ENCODE measurements at places on chromosomes 12 and 14.
A peak's percentile ranks its signal among the peaks of the same experiment; 100 is the strongest.

DNA sequence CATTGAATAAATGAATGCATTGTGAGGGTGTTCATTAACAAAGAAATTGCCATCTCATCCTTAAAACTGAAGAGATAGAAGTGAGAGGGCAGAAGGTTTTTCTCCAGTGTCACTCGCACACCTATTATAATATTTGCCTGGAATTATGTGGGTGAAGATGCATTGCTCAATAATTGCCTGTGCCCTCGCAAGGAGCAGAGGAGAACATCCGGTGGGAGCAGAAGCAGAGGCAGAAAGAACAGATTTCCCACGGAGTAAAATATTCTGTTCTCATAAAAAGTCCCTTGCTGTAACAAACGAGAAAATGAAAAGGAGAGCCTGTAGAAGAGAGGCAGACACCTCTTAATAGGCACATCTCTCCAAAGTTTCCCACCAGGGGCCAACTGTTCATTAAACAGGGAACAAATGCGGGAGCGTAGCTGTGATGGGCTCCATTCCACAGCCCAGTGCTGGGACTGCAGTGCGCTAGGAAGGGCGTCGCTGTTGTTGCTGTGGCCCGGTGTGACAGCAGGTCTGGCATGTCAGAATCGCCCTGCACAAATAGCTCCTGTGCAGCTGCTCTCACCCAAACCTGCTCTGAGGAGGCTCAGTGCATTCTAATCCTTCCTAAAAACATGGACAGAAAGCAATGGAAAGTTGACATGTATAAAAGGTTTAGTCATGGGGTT is 359.8 kb downstream of the APAF1 start:
- DNase-seq = no peak

GRCh38 chr14:100271247-100271939 is 32.4 kb downstream of the YY1 start:
- DNase-seq = no peak

- no peak for DNase-seq
Measured at GRCh38 chr12:28575593-28576205, 385.4 kb downstream of the CCDC91 start.

GRCh38 chr12:508795-509194 is 49.1 kb downstream of the B4GALNT3 start:
- DNase-seq = no peak

GRCh38 chr12:110102255-110102654 is 21.9 kb upstream of the IFT81 start:
- peak; percentile 11 for DNase-seq

GRCh38 chr14:72605921-72606220 is 288.0 kb downstream of the DPF3 start:
- DNase-seq = no peak

DNA sequence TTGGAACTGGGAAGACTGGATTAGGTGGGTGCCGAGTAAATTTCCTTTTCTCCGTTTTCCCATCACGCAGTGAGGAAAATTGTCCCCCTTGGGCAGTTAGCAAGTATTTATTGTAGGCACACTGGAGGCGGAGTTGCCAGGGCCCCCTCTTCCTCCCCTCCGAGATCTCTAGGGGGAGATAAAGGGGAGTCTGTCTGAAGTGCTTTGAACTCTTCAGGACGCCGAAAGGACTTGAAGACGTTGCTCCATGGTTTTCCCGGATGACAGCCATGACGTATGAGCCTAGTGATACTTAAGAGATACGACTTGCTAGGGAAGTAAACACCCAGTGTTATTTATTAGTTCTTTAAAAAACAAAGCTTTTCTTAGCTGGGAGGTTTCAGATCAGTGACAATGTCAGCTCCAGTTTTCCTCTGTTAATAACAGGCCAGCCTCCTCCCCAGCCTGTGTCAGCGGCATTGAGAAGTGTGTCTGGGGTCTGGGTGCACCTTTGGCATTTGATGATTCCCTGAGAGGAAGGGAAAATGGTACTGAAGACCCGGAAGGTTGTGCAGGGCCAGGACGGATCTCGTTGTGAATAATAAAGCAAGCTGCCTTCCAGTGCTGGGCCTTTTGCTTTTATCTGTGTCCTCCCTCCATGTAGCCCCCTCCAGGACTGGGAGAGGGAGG is 78.7 kb downstream of the TSPAN9 start:
- DNase-seq = no peak

DNA sequence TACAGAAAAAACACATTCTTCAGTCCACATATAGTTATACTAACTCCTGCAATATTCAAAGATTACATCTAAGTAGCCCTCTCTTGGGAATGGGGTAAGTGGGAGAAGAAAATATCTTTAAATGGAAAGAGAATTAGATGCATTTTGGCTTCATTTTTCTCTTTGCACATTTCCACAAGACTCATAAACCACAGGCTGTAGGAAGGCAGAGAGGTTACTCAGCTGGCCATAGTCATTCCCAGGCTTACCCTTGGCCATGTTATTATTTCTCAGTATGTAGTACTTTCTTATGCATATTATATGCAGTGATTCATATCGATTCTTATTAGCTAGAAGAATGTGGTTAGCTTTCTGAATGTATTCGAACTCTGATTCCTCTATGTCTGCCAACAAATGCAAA is 92.2 kb downstream of the PTPRR start:
- no peak for DNase-seq

- DNase-seq = no peak
Measured at GRCh38 chr14:54472315-54472714, 16.5 kb downstream of the GMFB start.

DNA sequence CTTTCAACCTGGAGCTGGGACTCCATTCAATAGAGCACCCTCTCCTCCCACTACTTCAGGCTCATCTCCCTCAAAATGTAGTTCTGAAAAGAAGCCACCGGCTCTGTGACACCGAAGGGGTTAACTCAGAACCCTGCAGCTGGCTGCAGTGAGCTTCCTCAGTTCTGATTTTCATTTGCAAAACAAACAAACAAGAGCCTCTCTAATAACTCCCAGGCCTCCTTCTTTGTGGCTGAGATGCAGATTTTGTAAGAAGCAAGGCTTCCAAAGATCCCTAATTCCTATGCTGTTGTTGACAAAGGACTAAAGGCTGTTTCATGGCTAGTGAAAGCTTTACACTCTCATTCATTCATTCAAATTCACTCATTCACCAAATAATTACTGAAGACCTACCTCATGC is 333.4 kb upstream of the TBX3 start:
- DNase-seq = no peak

DNA sequence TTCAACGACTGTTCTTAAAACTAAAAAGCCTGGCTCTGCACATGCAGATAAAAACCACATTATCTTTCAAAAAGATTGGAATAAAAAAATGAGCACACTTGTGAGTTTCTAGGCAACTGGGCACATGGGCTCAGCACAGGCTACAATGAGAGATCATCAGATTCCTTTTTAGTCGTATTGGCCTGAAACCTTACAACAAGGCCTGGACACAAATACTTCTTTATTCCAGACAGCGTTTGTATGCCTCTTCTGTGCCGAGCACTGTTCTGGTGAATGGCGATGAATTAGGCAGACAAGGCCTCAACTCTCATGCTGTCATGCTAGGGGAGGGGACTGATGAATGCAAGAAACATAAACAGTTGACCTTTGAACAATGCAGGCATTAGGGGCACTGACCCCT is 463.0 kb downstream of the AACS start:
- no peak for DNase-seq

- DNase-seq = no peak
Measured at GRCh38 chr12:92506891-92507290, 195.9 kb upstream of the PLEKHG7 start.

DNA sequence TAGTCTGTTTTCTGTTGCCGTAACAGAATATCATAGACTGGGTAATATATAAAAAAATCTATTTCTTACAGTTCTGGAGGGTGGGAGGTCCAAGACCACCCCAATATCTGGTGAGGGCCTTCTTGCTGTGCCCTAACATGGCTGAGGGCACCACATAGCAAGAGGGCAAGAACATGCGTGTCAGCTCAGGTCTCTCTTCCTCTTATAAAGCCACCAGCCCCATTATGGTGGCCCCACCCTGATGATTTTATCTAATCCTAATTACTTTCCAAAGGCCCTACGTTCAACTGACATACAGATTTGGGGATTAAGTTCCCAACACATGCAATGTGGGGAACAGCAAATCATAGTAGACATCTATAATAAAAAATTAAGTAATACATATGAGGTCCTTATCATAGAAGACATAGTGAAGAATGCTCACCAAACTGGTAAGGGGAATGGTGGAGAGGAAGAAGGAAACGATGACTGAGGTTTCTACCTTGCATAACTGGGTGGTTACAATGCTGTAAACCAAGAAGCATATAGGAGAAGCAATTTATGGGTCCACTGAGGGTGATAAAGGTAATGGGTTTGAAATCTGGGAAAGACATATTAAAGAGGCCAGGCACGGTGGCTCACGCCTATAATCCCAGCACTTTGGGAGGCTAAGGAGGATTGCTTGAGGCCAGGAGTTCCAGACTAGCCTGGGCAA is 27.0 kb downstream of the BTBD7 start:
- DNase-seq = no peak

DNA sequence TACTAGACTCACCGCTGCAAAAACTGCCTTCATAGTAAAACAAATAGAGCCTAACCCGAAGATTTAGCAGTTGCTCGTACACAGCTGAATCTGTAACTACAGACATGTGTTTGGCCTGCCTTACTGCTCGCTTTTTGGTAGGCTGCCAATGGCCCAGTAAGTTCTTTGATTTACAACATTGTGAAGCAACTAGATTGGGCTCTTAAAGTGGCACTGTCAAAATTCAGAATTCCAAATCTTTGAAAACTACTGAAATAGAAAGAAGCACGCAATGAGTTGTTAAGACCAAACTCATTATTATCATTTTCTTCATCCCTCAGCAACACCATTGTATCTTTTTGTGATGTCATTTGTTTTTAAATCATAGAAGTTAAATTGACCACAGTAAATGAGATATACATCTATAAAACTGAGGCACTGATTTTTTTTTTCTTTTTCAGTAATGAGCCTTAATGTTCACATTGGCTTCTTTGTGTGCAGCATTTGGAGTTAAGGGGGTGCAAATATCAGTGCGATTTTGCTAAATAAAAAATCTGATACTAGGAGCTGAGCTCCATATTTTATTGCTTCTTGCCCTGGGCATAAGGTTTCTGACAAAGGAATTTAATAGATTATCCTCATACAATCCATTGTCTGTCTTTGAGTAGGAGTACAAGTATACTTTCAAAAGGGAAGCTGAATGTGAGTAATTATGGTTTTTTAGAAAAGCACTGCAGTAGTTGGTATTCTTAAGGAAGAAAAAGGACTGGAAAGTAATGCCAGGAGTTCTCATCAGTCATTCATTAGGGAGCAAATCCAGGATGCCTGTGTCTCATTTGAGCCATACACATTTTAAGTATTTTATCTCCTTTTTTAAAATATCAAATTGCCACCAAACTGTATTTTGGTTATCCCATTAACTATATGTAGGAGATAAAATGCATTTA is 138.5 kb downstream of the KICS2 start:
- DNase-seq = no peak

- no peak for DNase-seq
Measured at GRCh38 chr12:82089369-82090121, 268.6 kb downstream of the CCDC59 start.

GRCh38 chr12:57235017-57235727 is 5.7 kb downstream of the SHMT2 start:
- DNase-seq = no peak

DNA sequence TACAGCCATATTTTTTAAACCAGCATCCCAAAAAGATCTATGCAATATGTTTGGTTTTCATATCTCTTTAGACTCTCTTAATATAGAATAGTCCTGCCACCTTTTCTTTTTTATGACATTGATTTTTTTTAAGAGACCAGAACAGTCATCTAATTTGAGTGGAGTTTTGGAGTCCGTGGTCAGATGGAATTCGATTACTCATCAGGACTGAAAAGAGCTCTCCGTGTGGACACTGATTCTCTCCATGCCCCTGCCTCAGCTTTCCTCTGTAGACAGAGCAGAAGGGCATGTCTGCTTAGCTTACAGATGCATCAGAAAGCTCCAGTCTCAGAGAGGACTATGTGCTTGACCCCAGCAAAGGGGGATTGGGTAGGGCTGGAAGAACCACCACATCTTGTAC is 27.8 kb downstream of the SMCO2 start:
- DNase-seq = no peak

DNA sequence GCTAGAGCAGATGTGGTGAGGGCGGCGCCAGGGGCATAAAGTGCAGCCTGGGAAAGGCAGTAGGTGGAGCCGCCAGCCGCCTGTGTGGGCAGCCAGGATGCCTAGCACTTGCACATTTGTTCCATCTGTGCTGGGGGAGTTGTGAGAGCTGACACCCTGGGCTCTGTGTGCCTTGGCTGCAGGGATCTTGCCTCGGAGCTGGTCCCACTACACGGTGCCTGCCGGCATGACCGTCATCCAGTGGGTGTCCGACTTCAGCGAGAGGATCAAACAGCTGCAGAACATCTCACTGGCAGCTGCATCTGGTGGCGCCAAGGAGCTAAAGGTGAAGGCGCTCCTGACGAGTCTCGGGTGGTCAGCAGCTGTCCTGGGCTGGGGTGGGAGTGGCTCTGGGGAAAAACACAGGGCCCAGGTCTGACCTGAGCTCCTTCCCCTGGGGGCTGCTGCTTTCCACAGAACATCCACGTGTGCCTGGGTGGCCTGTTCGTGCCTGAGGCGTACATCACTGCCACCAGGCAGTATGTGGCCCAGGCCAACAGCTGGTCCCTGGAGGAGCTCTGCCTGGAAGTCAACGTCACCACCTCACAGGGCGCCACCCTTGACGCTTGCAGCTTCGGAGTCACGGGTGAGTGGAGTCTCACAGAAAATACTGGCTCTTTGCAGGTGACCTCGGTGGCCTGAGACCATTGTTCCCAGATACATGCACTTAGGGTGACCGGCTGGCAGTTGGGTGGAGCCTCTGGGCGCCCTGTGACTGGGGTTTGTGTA is 37.4 kb downstream of the HSP90AA1 start:
- DNase-seq = no peak

Measured in NCI-H1092 (cell line).